ENCODE measurements at places on chromosomes 2 and 18.

DNA sequence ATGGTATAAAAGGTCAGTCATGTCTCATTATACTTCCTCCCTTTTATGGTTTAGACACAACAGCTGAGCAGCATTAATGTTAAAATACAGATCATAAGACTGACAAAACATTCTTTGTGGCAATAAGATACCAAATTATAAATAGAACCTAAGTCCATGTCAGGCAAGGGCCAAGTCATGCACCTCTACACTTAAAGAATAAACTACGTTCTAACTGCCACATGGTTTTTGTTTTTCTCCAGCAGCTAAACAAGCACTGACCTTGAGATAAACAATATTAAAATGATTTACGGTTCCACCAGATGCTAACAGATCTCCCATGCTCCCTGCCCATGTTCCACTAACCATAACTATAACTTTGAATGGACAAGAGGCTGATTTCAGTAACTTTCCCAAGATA, 368.6 kb upstream of the TFPI start:
- DNase-seq = no peak

GRCh38 chr18:22417496-22418188, at the start of gene CTAGE1:
TSS of gene CTAGE1 (minus strand) at chr18:22417915. CDS start at chr18:22417811, 104 bp downstream.
- no peak for DNase-seq

GRCh38 chr2:119862127-119862889, 102.6 kb downstream of the PTPN4 start:
- DNase-seq = no peak

DNA sequence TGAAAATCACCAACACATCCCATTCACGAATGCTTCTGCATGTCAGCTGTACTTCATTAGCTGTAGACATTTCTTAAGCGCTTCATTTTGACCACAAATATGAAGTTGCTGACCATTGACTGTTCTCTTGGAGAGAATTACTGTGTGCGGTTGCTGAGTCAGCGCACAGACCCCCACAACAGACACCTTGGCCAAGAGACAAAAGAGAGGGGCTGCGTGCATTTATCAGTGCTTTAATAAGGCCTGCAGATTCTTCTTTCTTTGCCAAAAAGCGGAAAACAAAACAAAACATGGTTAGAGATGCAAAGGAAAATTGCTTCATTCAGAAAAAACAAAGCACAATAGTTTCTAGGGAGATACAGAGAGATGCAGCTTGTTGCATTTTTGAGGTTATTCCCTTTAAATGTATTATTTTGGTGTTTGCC, 174.7 kb downstream of the ACKR3 start:
- DNase-seq = no peak

DNA sequence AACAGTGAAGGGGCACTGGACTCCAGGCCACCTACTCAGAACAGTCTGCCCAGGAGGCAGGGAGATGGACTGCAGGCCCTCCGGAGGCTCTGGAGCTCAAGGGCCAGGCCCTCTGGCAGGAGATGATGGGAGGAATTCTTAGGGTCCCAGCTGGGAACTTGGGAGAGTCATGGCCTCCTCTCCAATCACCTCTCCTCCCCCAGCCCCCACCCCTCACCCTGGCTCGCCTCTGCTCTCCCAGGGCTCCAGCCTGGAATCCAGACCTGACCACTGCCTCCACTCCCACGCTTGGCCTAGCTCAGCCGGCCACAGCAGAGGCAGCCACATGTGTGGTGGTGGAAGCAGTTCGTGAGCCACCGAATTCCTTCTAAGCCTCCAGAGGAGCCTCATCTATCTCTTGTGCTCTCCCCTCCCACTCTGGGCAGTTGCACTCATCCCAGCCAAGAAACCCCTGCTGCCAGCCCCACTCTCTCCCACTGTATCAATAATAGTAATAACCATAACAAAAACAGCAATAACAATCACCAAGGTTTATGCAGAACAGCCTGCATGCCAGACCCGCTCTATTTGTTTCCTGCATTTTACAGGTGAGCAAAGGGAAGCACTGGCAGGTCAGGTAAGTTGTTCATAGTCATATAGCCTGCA, 67.4 kb downstream of the TNS1 start:
- DNase-seq = no peak

DNA sequence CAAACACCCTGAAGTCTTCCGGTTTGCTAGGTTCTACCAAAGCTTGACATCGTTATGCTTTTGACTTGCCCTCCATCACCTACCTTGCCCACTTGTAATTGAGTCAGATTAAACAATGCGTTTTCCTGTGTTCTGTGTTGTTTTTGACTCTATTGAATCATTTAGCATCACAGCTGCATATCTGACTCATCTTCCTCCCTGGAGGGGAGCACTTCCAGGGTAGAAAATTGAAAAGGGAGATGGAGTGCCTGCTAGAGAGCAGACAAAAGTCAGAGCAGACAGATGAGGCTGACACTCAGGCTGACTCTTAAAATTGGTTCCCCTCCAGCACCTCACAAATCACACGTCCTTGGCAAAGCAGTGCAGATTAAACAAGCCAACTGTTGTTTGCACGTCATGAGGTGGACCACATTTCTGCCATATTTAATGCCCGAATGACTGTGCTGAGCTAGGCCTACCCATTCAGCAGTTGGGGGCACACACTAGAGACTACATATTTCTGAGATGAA, 2.2 kb downstream of the MPP4 start:
- no peak for DNase-seq

GRCh38 chr2:29015701-29016470, 34.8 kb downstream of the TOGARAM2 start:
- no peak for DNase-seq

GRCh38 chr2:24509425-24509824, 18.4 kb downstream of the NCOA1 start:
- no peak for DNase-seq

GRCh38 chr2:237878321-237879057, 19.1 kb downstream of the RAMP1 start:
- no peak for DNase-seq
